ENCODE measurements at places on chromosomes 12 and 14.
A peak's percentile ranks its signal among the peaks of the same experiment; 100 is the strongest.

DNA sequence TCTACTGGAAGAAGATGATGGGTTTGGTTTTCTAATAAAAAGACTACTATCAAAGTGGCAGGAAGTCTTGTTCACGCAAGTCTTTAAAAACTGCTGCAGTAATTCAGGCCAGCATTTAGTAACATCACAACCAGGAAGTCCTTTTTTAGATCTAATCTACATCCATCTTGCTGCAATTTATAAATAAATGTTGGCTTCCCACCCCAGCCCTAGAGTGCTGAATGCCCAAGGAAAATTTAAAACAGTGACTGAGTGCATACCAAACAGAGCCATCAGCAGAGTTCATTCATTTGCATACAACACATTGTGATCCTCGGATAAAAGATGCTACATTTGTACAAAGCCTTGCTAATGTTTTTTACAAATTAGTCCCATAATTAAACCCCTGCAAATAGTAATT lies 72.1 kb downstream of the PHLDA1 start:
- no peak for DNase-seq

DNA sequence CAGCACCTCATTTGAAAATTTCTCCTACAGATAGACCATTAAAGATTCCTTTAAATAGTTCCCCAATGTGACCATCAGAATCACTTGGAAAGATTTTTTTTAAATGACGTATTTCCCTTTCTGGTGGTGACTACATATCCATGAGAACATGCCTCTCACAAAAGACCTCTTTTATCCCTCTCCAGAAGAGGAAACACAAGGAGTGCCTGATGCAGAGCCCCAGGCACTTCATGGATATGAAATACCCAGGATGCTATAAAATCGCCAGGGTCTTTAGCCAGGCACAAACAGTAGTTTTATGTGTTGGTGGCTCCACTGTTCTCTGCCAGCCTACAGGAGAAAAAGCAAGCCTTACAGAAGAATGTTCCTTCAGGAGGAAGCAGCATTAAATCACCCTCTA lies 97.1 kb downstream of the ETNK1 start:
- DNase-seq: no peak

- no peak for DNase-seq
These were observed 216.2 kb downstream of the PELI2 start for GRCh38 chr14:56334458-56334857.

- DNase-seq: no peak
These were observed 75.3 kb downstream of the RCOR1 start for GRCh38 chr14:102667703-102668102.

DNA sequence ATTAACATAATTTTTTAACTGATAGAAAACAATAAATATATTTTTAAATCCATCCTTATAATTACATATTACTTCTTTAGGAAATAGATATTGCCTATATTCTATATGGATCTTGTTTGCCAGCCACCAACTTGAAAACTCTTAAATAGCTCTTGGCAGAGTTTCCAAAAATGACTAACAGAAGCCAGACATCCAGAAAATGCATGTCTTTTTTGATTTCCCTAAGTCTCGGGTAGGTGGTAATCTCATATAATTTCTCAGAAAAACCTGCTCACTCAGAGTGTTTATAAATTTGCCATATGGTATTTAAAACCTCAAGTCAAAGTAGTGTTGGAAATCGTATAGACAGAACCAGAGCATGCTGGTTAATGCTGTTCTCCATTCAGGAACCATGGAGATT lies 360.4 kb upstream of the FOXG1 start:
- DNase-seq: no peak

DNA sequence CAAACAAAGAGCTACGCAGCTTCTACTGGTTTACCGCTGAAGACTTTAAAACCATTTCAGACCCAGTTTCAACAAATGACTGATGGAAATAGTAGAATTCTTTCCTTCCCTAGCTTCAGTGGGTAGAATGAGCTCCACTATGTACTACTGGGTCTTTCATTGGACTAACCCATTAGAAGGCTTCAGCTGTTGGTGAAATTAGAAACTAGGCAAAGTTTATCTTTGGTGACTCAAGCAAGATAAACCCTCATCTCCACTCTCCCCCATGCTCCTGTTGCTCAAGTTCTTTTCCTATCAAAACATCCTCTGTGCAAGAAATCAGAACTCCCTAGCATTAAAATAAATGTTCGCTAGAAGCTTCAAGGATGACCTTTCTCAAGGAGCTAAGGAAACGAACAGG lies 159.2 kb downstream of the PAWR start:
- DNase-seq: no peak

GRCh38 chr14:105299654-105300541 lies 903 bp downstream of the BRF1 start:
- no peak for DNase-seq

DNA sequence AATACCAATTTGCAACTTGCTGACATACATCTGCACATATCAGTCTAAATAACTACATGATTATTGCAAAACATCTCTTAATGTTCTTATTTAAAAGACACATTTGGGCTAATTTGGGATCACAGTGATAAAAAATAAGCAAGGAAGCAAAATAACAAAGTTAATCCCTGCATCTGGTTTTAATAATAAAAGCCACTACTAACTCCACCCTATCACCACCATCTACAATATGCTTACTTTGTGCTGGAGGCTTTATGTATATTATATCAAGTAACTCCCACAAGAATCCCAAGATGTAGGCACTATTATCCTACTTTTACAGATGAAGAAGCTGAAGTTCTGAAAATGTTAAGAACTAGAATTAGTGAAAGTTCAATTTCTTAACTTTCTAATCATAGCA lies 45.7 kb downstream of the TAOK3 start:
- no peak for DNase-seq

DNA sequence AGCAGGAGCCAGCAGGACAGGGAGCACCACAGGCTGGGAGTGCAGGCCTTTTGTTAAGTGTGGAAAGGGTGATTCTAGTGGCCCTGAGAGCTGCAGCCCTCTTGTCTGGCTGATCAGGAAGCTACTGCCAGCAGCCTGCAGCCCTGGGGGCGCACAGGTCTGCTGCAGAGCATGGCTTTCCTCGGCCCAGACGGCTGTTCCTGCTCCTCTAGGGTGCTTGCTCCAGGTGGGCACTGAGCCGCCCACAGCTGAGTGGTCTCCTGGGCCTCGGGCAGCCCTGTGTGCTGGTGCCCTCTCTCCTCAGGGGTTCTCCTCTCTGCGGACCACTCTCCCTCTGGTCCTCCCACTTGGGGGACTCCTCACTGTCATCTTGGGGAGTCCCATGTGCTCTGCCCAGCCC lies 18.9 kb downstream of the CCDC88C start:
- DNase-seq: no peak

DNA sequence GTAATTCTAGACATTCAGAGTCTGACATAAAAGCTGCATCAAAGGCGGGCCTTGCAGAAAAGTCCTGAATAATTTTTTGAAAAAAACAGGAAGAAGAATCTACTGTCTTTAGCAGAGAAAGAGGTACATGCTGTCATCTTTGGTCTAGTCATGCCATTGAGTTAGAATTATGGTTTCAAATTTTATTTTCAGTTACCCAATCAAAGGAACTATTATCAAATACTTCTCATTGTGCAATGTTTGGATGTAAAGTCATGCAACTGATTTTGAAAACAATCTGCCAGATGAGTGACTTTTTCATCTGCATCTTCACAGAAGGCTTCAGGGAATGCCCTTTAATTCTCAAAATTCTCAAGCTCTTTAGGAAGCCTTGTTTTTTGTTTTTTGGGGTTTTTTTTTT lies 803.5 kb downstream of the FLRT2 start:
- no peak for DNase-seq

DNA sequence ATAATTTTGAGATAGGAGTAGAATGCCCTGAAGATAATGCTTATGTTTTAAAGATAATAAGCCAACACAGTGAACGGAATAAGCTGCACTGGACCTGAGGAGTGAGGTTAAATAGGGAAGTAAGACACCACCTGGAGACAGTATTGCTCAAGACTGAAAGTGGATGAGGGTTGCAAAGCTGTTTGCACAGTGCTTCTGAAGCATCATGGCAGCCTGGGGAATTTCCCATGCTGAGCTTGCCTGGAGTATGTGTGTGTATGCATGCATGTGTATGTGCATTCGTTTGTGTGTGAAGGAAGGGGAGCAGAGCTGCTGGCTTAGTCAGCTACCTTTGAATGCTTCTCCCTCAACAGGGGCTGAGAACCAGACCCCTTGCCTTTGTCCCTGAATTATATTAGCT lies 35.8 kb downstream of the BHLHE41 start:
- DNase-seq: no peak

GRCh38 chr12:57518920-57519795 lies 1.2 kb downstream of the DDIT3 start:
- DNase-seq: peak; percentile 29

DNA sequence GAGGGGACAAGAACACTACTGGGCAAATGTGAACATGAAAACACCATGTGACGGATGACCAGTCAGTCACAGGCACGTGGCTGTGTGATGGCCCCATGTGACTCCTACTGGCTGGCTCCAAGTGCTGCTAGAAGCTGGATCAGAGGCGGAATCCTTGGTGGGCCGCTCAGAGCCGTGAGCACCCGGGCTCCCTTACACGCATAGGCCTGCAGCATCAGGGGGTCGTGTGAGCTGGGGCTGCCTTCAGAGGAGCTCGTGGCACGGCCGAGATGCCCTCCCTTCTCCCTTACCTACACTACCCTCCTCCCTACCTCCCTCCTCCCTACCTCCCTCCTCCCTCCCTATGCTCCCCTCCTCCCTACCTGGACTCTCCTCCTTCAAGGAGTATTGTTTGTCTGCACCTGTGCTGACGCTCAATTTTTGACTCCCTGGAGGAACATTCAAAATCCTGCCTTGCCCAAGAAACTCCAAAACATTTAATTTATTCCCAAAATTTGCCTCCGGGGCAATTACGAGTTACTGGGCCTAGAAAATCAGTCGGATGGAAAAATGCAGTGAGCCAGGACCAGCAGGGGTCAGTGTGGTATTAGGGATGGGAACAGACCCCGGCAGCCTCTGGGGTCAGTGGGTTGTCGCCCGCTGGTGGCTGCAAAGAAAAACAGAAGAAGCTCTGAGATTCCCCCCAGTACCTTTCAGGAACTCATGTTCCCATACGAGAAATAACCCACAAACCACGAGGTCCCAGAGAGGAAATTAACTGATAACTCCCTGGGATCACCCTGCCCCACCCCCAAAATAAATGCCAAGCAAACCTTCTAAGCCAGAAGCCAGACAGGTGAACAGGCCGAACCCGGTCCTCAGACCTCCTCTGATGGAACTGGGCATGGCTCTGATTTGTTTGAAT lies 61.3 kb downstream of the C14orf132 start:
- peak; percentile 70 for DNase-seq

DNA sequence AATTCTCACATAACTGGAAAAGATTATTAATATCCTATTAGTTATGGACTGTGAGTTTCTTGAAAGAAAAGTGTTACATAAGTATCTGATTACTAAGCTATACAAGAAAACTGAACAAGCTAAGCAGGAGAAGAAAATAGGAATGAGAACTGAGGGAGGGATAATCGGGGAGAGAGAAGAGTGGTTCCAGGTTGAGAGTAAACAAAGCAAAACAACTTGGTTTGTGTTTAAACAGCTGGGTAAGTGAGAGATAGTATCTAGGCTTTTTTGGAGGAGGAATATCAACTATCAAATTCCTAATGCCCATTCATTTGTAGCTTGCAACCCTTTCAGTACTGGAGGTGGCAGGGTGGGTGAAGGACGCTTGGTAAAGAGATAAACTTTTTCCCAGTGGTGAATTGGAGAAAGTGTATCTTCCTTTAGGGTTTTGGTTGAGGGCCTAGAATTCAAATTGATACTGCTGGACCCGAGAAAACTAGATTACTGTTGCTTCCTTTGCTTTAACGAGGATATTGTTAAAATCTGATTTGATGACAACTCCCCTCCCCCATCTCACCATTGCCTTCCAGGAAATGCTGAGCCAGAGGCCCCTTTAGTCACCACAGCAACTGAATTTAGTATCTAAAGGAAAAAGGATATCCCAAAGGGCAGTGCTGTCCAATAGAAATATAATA lies 2.0 kb upstream of the SLC2A3 start:
- DNase-seq: no peak

- DNase-seq: no peak
These were observed 29.8 kb upstream of the NFYB start for GRCh38 chr12:104167519-104168458.

GRCh38 chr12:104319028-104319427 lies 15.5 kb downstream of the EID3 start:
- DNase-seq: no peak

GRCh38 chr12:88870000-88870737 lies 289.9 kb upstream of the KITLG start:
- no peak for DNase-seq

GRCh38 chr14:59182641-59183040 lies 5.8 kb upstream of the DAAM1 start:
- DNase-seq: no peak

DNA sequence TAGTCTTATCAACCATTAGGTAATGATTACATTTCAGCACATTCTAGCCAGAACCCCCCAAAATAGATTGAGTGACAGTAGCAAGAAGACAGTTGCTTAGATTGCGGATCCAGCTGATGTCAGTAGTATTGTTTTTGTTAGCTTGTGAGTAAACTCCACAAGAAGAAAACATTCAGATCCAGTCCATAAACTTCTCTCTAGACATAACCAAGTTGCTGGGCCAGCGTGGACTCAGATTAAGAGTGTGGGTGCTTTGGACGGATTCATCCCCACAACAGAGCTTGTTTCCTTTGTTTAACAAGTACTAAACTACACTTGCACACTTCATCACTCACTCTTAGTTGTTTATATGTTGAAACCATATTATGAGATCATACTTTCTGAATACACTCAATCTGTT lies 293.4 kb downstream of the NPAS3 start:
- DNase-seq: no peak

DNA sequence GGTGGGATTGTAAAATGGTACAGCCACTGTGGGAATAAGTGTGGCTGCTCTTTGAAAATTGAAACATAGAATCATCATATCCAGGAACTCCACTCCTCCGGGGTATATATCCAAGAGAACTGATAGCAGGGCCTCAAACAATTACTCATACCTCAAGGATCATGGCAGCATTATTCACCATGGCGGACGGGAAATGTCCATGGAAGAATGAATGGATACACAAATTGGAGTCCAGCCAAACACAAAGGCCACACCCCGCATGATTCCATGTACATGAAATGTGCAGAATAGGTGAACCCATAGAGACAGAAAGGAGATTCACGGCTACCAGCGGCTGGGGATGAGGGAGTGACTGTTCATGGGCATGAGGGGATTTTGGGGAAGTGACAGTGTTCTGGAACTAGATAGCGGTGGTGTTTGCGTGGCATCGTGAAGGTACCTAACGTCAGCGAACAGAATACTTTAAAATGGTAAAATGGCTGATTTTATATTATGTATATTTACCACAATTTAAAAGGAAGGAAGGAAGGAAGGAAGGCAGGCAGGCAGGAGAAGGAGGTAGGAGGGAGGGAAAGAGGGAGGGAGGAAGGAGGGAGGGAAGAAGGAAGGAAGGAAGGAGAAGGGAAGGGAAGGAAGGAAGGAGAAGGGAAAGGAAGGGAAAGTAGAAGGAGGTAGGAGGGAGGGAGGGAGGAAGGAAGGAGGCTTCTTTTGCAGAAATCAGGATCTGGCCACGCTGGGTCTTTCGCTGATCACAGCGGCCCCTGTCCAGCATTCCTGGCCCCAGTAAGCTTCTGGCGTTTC lies 14.1 kb upstream of the NCOR2 start:
- no peak for DNase-seq

Measured in stimulated activated CD4-positive, alpha-beta T cell treated with anti-CD3 and anti-CD28 coated beads, Interleukin-4, amount 100 ng/mL, for 24 hours (primary cell).